GM10248 (cell line): ENCODE measurements at places on chromosomes 13 and 19.

GRCh38 chr19:30450835-30451321 is 78.7 kb downstream of the ZNF536 start:
- no peak for DNase-seq

GRCh38 chr13:95083758-95084157 is 217.5 kb downstream of the ABCC4 start:
- DNase-seq, result no peak

- no peak for DNase-seq
These were observed 1533.6 kb downstream of the UQCRFS1 start for GRCh38 chr19:27679399-27679798.

DNA sequence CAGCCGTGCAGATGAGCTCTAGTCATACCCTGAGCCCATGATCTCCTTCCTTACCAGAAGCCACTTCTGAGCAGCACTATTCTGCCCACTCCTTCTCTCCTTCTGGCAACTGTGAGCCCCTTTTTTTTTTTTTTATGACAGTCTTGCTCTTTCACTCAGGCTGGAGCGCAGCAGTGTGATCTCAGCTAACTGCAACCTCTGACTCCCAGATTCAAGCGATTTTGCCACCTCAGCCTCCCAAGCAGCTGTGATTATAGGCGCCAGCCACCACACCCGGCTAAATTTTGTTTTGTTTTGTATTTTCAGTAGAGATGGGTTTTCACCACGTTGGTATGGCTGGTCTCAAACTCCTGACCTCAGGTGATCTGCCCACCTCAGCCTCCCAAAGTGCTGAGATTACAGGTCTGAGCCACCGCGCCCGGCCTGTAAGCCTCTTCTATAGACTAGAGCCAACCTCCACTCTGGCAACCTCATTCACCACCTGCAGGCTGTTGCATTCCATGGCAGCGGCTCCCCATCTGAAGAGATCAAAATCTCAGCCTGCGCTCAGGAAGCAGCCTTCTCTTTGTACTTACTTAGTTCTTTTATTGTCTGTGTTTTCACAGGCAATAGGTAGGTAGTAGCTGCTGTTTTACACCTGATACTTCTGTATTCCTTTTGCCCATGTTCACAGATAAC is 34.8 kb upstream of the NDFIP2 start:
- DNase-seq, result no peak

DNA sequence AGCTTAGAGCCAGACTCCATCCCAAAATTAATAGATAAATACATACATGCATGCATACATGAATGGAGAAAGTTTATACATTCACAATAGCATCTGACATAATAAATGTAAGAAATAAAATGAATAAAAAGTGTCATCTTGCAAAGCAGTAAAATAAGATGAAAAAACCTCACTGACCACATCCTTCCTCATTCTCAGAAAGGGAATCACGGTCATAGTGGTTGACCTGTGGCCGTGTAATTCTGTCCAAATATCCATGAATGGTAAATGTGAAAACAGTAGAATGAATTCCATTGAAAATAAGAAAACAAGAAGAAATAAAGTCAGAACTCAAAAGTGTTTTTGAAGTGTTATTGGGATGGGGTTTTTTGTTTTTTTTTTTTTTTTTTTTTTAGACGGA is 9.8 kb upstream of the CDC42EP5 start:
- no peak for DNase-seq

DNA sequence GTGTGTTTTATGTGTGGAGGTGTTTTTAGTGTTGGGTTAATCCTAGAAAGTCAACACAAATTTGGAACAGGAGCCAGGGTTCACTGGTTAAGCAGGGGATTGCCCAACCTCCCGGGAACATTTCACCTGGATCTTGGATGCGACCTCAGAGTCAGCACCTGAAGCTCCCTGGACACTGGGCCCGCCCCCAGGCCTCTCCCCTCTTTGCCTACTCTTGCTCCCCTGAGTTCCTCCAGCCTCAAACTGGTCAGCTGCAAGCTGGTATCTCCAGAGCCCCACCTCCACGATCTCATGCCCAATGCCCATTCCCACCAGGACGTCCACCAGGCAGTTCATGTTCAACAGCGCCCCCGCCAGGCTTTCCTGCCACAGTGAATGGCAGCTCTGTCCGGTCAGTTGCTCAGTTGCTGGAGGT is 9.7 kb downstream of the HSD17B14 start:
- DNase-seq, result no peak

DNA sequence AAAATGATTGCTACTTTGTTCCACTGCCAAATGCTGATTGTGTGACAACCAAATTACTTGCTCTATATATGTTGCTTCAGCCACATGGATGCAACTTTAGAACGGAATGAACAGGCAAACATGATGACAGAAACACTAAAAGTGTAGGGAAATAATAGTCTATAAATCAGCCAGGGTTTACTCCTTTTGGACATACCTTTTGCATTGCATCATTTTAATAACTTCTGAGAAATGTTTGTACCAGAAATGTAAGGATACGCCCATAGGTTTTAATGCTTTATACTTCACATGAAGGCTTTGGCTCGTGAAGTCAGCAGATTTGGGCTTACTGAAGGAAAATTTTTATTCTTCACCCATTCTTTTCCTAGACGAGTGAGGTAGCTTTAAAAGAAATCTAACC is 141.0 kb downstream of the POSTN start:
- DNase-seq, result no peak

- DNase-seq, result peak; percentile 77
These were observed 6.9 kb downstream of the UPK1A start for GRCh38 chr19:35673121-35673804.

DNA sequence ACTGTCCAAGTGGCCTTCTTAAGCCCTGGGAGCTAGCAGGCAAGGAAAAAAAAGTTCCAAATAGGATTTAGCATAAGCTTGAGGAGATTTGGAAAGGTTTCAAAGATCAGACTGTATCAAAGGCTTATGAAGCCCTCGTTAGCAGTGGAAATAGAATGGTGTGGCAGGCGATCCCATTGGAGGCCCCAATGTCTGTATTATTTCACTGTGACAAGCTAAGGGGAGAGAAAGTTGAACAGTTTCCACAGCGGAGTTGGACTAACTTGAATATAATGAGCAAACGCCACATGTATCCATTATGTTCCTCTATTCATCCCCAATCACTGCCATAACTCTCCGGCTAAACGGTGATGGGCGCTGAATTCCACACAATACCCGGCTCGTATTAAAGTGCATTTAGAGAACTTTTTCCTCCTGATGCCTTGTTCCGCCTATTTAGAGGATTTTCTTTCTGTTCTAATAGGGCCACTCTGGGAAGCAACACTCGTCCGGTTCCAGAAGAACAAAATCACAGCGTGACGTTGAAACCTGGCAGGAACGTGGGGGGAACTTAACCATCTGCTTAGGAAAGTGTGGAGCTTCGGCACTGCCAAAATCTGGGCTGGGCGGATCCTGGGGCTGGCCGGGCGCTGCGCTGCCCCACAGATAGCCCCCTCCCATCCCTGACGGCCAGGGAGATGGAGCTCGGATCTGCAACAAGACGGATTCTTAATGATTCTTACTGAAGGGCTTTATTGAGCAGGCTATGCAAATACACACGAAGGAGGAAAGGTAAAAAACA is 1.0 kb upstream of the PCDH8 start:
- DNase-seq, result no peak

DNA sequence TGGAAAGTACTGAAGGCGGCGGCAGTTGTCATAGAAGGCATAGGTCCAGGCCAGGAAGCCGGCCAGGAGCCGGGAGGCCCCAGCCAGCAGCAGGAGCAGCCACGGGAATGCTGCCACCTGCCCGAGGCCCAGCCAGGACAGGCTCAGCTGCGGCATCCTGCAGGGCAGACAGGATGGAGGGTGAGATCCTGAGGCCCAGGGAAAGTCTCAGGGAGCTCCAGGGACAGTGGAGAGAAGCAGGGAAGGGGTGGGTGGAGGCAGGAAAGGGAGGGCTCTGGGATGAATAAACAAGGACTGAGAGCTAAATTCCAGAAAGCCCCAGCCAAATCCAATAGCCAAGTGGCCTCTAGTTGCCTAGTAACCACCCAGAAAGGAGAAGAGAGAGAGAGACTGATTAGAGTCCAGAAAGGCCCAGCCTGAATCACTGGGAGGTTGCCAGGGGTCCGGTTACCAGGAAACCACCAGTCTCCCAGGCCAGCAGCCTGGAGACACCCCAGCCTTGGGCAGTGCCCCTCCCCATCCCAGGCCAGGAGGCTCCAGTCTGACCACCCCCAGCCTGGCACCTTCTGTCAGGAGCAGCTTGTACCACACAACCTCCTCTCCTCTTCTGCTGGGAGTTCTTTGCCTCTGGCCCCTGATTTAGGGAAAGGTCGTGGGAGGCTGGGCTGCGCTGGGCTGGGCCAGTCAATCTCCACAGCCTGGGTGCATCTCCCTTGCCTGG is 7.5 kb upstream of the OR10H5 start:
- no peak for DNase-seq

GRCh38 chr13:78022164-78022877 is 103.7 kb upstream of the EDNRB start:
- peak; percentile 56 for DNase-seq

DNA sequence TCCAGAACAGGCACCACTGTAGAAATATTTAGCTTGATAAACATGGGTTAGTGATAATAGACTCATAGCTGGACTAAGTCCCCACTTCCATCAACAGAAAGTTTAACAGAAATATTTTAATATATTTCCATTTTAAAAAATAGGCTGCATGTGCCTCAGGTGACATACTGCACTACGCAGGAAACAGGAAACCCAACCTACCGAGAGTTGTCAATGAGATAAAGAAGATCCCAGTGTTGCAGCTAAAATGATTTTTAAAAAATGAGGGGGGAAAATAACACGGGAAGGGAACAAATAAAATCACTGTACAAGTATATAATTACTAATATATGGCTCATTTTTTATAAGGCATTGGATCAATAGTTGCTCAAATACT is 154.8 kb downstream of the TBC1D4 start:
- no peak for DNase-seq

GRCh38 chr19:5935473-5936291 is 21.6 kb downstream of the CAPS start:
- no peak for DNase-seq

DNA sequence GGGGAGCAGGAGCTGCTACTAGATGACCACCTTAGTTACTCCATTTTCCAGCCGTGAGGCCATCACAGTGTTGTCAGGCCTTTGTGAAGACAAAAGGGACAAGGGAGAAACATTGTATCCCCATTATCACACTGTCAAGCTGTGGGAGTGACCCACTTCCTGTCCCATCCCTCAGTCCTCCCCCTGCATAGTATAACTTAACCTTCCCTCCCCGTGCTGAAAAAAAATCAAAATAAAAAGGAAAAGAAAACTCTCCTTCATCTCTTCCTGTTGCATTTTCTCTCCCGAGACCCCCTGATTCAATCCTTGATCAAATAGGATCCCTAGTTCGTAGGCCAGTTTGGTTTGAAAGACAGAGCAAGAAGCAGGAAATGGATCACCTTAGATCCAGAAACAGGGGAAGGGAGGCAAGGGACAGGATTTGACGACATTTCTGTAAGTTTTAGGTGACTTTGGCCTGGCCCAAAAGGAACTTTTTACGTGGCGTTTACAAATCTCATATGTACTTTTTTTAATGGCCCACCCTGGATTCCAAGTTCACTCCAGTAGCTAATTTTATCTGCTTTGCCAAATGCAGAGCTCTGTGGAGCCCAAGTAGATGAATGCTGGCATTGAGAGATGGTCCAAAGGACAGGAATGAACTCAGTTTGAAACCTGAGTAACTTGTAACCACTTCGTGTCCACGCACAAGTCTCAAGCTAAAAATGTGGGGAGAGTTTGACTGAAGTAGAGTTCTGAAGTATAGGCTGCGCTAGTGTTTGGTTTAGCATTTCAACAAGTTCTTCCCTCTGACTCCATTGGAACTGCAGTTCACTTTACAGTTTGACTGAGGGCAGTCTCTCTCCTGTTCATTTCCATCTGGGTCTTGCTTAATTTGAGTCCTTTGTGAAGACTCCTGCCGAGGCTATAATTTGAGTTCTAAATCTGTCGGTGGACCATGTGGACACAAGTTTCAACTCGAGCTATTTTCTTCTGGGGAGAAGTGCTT is 16.6 kb upstream of the GATAD2A start:
- DNase-seq, result no peak
